HCT116 (cell line): ENCODE measurements at places on chromosomes 3 and 15. TPM values are rescaled to one million over a fixed set of nuclear protein-coding genes. Genes with fewer than 3 reads are reported as not detected.

- DNase-seq, result no peak
- no peaks in the 10 kb centered on the region for H3K27me3 ChIP-seq
- H3K4me1 ChIP-seq, result no peaks in the 10 kb centered on the region
- H3K36me3 ChIP-seq, result no peaks in the 10 kb centered on the region
- H3K27ac ChIP-seq, result no peak overlapping the region
- no peak overlapping the region for H3K4me3 ChIP-seq
Measured at GRCh38 chr3:141275032-141275422, 43.4 kb downstream of the PXYLP1 start.

GRCh38 chr15:40481341-40482074 lies 10.7 kb downstream of the CHST14 start:
- H3K4me1 ChIP-seq, result peaks cover 8% of the 10 kb centered on the region; the same call in 1 of the 2 replicates
- H3K27ac ChIP-seq, result no peak overlapping the region
- no peaks in the 10 kb centered on the region for H3K36me3 ChIP-seq
- H3K27me3 ChIP-seq, result no peaks in the 10 kb centered on the region
- no peak overlapping the region for H3K4me3 ChIP-seq

DNA sequence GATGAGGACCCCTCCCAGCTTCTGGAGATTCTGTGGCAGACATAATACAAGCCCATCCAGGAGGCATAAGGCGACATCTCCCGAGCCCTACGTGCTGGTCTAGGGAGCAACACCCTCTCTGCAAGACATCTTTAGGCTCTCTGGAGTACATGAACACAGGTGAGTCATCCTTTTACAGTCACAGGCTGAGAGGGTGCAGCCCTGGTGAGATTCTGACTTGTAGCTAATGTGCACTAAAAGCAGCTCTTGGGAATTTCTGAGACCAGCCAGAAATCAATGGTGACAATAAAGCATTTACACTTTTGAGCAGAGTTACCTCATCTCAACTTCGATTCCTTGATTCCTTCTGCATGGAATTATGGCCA lies 131.1 kb downstream of the XXYLT1 start:
- no peaks in the 10 kb centered on the region for H3K36me3 ChIP-seq
- DNase-seq, result no peak
- no peak overlapping the region for H3K27ac ChIP-seq
- H3K4me1 ChIP-seq, result peaks cover 8% of the 10 kb centered on the region; the same call in 1 of the 2 replicates

MFGE8 gene
- 70.7 TPM for total RNA-seq

DNA sequence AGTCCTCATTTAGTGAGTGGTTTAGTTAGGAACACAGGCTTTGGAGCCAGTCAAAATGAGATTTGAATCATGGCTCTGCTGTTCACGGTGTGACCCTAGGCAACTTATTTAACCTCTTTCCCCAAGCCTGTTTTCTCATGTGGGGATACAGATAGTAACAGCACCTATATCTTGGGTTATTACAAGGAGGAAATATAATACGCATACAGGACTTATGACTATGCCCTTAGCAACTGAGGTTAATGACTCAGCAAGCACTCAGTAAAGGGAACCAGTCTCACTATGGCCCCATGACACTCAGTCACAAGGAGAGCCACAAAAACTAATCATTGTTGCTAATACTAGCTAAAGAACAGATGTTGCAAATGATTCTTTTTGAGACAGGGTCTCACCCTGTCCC lies 45.9 kb downstream of the SUMF1 start:
- no peaks in the 10 kb centered on the region for H3K36me3 ChIP-seq
- no peak overlapping the region for H3K27ac ChIP-seq
- H3K27me3 ChIP-seq, result no peaks in the 10 kb centered on the region
- H3K4me1 ChIP-seq, result no peaks in the 10 kb centered on the region
- H3K4me3 ChIP-seq, result no peak overlapping the region
